Left lobe of liver (tissue), 2 donors: ENCODE measurements at places on chromosomes 13 and 19.

GRCh38 chr19:53898166-53898565, 10.9 kb upstream of the CACNG7 start:
- no peak for DNase-seq

GRCh38 chr19:57818378-57818777, 3.7 kb upstream of the ZNF552 start:
- DNase-seq, result no peak

- DNase-seq, result no peak
Observed at GRCh38 chr19:40745402-40745780, 4.9 kb downstream of the ACTMAP start.

DNA sequence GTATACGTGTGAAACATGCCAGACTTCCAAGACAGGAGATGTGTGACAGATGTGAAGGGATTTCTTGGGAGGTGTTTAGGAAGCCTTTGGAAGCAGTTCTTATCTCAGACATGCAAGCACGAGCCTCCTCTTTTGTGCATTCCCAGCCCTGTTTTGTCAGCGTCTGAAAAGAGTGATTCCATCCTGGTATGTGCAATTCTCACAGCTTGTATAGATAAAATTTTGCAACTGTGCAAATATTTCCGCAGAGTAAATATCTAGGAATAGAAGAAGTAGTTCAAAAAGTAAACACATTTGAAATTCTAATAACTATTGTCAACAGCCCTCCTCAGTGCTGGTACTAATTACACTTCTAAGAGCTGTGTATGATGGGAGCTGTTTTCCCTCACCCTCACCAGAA, 72.3 kb upstream of the C1QTNF9B start:
- DNase-seq, result no peak

GRCh38 chr13:48977286-48977625, 1.5 kb downstream of the FNDC3A start:
- DNase-seq, result no peak

DNA sequence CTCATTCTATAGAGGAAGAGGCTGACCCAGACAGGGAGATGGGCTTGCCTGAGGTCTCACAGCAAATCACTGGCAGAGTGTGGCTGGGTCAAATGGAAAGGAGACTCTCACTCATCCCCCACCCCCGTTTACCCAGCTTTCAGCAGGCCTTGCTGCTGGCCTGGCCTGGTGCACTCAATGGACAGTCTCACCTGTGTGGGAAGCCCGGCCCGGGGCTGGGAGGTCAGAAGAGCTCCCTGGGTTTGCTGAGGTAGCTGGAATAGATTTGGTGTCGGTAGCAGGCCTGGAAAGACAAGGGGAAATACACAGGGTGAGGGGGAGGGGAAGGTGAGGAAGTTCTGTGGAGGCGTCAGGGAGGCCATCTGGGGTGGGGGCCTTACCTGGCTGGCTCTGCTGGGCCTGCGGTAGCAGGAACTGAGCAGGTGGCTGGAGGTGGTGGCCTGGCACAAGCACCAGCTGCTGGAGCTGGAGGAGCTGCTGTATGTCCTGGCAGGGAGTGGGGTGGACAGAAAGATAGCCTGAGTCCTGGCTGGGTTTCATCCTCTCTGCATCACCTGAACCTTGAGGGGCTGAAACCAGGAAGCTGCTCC, 23.5 kb downstream of the ZNF574 start:
- DNase-seq, result no peak

DNA sequence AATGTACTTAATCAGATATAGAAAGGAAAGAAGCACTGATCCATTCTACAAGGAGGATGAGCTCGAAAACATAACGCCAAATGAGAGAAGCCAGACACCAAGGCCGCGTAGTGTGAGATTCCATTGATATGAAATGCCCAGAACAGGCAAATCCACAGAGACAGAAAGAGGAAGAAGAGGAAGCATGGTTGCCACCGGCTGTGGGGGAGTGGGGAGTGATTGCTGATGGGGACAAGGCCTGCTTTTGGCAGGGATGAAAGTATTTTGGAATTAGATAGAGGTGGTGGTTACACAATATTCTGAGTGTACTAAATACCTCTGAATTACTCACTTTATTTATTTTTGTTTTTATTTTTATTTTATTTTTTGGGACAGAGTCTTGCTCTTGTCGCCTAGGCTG, 50.2 kb upstream of the KLF2 start:
- no peak for DNase-seq

- no peak for DNase-seq
Observed at GRCh38 chr13:90533866-90534265, 813.6 kb upstream of the MIR17HG start.

- DNase-seq, result no peak
Observed at GRCh38 chr19:51006406-51006805, 5.0 kb upstream of the KLK8 start.

GRCh38 chr19:55579766-55580621, 654 bp downstream of the ZNF579 start:
- no peak for DNase-seq

DNA sequence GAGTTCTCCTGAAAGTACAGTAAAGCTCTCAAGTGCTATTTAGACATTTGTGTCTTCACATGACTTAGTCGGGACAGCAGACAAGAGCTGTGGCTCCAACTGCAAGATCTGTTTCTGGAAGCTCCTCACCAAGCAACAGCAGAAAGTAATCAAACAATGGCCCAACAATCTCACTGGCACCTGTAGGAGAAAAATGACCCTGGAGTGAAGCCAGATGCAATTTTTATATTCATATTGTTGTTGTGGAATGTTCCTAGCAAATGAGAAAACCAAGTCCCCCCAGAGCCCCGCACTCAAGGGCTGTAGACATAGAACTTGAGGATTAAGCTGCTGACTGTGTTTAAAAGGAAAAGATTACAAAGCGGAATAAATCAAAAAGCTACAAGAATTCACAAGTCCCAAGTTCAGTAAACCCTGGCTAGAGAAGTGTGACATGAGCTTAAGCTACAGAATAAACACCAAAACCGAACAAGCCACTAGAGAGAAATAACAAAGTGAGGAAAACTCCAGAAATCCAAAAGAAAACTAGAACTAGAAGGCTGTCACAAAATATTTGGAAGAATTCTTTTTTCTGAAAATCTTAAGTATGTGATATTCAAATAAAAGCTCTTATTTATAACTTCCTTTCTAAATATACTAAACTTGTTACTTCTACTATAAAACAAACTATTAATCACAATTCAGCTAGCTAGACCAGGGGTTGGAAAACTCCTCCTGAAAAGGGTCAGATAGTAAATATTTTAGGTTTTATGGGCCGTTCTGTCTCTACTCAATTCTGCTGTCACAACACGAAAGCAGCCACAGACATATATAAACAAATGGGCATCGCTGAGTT, 454.5 kb downstream of the SUCLA2 start:
- DNase-seq, result no peak

GRCh38 chr19:6229951-6230712, 49.6 kb downstream of the MLLT1 start:
- peak; percentile 45 for DNase-seq

DNA sequence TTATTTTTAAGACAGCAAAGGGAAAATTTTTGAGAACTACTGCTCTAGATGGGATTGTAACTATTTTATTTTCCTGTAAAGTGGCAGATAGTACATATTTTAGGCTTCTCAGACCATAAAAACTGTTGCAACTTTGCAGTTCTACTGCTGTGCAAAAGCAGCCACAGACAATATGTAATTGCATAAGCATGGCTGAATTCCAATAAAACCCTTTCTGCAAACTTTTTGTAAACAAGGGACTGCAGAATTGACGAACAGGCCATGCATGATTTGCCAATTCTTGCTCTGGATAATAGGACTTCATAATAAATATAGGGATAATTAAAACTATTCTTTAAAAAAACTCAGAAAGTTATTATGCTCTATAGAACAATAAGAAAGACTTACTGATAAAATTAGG, 149.1 kb downstream of the SLITRK5 start:
- DNase-seq, result no peak

GRCh38 chr19:3442487-3443071, 37.7 kb downstream of the SMIM24 start:
- DNase-seq, result no peak

DNA sequence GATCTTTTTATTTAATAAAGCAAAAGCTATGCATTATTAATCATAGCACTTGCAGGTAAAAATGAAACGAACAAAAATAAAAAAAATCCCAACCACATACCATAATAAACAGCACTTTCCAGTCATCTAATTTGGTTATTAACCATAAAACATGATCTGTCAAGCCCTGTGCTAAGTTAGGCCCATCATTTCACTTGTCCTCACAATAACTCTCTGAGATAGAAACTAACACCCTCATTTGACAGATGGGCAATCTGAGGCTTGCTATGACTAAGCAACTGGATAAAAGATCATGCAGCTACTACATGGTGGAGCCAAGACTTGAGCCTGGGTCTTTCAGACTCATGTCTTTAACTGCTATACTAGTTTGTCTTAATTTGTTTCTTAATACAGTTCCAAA, 21.8 kb downstream of the PROSER1 start:
- DNase-seq, result no peak

DNA sequence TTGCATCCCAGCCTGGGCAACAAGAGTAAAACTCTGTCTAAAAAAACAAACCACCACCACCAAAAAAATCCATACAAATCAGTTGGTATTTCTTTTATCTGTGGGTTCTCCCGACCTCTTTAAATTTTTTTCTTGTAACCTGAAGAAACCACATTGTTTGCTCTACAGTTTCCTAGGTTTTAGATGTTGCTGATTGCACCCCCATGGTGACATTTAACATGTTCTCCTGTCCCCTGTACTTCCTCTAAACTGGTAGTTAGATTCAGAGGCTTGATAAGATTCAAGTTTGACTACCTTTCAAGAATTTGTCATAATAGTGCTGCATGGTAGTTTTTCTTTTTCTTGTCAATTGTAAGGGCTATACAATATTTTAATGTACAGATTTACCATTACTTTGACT, 24.0 kb downstream of the ALG5 start:
- no peak for DNase-seq

- no peak for DNase-seq
Observed at GRCh38 chr13:25181597-25181996, 9.5 kb upstream of the AMER2 start.

DNA sequence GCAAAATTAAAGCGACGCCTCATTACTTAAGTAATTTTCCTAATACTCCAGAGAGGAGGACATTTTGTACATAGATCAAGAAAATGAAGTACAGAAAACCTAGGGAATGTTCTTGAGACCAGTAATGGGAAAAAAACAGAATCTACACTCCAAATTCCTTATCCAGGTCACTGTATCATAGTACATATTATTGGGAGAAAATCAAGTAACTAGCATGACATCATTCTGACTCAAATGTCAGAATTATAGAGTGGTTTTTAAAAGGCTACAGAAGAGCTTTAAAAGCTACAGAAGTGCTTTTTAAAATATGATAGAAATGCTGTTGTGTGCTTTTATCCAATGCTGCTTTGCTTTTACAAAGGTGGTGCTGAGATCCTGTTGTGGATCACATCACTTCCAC, 86.3 kb upstream of the SLC15A1 start:
- DNase-seq, result no peak

DNA sequence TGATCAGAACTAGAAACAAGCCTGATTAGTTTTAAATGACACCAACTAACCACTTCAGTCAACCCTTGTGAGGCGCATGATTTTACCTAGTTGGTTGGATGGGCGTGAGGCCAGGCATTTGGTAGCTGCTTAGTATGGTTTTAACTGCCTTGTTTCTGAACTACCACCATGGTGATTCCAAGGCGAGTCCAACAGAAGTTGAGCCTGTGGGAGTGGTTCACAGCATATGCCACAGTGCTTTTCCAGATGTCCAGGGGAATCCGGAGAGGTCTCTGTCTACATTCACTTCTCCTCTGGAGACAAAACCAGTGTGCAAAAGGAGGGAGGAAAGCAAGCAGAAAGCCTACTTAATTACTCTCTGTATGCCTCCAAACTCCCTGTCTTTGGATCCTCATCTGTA, 524.1 kb downstream of the GPC6 start:
- no peak for DNase-seq

GRCh38 chr13:33261387-33262061, 24.0 kb downstream of the STARD13 start:
- DNase-seq, result no peak

DNA sequence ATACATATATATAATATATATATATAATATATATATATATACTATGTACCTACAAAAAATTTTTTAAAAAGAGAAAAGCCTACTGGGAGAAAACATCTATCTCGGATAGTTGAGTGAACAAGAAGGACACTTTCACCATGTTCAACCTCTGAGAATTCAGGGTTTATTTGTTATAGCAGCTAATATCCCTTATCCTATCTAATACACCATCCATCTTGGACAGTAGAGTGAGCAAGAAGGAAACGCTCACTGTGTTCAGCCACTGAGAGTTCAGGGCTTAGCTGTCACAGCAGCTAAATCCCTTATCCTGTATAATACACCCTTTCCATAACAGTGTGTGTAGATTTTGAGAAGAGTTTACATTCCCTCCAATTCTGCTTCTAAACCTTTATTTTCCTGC, 38.1 kb upstream of the CACNA1A start:
- DNase-seq, result no peak

GRCh38 chr19:7916955-7917266, 2.3 kb downstream of the TGFBR3L start:
- DNase-seq, result no peak
